ENCODE measurements at places on chromosomes 2 and 18. TPM values are rescaled to one million over a fixed set of nuclear protein-coding genes. Genes with fewer than 3 reads are reported as not detected.

DNA sequence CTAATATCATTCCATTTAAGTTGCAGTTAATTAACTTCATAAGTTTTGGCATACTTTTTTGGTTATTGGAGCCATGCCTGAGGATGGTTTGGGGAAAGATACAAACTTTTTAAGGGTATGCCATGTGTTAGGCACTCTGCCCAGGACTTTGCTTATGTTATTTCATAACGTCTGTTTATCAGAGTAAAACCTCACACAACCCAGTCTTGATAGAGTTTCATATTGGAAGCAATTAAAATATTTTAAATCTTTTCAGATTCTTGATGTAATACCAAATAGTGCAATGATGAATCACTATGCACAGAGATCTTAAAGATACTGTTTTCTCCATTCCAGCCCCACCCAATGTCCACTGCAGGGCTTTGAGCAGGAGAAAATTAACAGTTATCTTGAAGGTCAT lies 529.1 kb upstream of the HNMT start:
- DNase-seq: no peak

GRCh38 chr2:49959961-49960553 lies 805.7 kb upstream of the FSHR start:
- no peak for DNase-seq

GRCh38 chr2:130756874-130757668 lies 1.7 kb downstream of the AMER3 start:
- no peak for DNase-seq

GRCh38 chr2:222352981-222353380 lies 54.2 kb upstream of the PAX3 start:
- DNase-seq: no peak

The SRD5A2 gene
- not detected for total RNA-seq

The VIL1 gene
- 7.0 TPM for total RNA-seq

DNA sequence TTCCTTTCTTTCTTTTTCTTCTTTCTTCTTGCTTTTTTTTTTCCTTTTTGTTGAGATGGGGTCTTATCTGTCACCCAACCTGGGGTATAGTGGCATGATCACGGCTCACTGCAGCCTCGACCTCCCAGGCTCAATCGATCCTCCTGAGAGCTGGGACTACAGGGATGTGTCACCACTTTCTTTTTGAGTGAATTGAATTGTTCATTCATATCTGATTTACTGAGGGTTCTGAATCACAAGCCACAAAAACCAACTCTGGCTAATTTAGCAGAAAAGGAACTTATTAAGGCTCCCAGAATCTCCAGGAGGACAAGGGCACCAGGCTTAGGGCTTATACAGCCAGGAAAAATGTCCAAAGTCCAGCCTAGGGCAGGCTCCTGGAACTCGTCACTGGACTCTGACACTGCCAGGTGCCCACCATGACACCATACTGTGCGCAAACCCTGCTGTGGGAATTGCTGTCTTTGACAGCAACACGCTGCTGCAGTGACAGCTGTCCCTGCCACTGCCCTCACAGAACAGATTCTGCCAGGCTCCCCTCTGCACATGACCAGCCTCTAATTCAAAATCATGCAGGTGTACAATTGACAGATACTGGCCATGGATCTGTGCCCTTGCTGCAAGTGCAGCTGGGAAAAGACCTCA lies 42.9 kb upstream of the EML6 start:
- no peak for DNase-seq

Measured in H1 (cell line).